ENCODE measurements at places on chromosomes 6 and 20.

DNA sequence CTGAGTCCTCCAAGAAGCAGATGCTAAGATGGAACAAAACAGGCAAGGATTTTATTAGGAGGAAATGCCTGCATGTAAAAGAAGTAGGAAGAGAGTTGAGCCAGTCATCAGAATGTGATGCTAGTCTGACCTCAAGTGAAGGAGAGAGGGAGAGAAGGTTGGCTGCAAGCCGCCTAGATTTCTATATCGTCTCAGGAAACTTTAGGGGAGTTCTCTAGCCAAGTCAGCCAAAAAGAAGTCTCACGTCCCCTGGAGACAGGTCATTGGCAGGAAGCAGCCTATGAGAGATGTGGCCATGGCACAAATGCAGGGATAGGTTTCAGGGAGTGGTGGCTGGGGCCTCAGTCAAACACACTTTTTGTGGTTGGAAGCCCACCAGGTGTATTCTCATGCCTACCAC lies 378.0 kb downstream of the CD109 start:
- no peak for DNase-seq

GRCh38 chr6:52667572-52667971 lies 3.3 kb upstream of the TMEM14A start:
- no peak for DNase-seq

- DNase-seq, result no peak
Observed at GRCh38 chr6:122412001-122412400, 12.5 kb downstream of the HSF2 start.

GRCh38 chr6:56255349-56255748 lies 8.0 kb upstream of the COL21A1 start:
- no peak for DNase-seq

DNA sequence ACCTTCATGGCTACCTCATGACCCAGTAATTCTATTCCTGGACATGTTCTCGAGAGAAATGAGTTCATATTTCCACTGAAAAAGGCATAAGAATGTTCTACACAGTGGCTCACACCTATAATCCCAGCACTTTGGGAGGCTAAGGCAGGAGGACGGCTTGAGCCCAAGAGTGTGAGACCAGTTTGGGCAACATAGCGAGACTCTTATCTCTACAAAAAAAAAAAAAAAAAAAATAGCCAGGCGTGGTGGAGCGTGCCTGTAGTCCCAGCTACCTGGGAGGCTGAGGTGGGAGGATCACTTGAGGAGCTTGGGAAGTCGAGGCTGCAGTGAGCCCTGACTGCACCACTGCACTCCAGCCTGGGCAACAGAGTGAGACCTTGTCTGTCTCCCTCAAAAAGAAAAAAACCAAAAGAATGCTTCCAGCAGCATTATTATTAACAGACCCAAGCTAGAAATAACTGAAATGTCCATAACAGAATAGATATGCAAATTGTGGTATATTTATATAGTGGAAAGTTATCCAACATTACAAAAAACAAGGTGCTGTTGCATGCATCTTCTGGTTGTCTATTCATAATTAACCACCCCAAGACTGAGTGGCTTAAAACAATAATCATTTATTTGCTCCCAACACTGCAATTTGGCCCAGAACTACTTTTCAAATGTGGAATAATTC lies 9.4 kb upstream of the RAB44 start:
- no peak for DNase-seq

- no peak for DNase-seq
Observed at GRCh38 chr6:106460481-106460880, 100.0 kb downstream of the CRYBG1 start.

- no peak for DNase-seq
Observed at GRCh38 chr6:163702736-163703135, 288.2 kb downstream of the QKI start.

GRCh38 chr6:20996099-20996498 lies 461.8 kb downstream of the CDKAL1 start:
- DNase-seq, result no peak

GRCh38 chr20:61933951-61934715 lies 131.5 kb downstream of the TAF4 start:
- DNase-seq, result no peak

DNA sequence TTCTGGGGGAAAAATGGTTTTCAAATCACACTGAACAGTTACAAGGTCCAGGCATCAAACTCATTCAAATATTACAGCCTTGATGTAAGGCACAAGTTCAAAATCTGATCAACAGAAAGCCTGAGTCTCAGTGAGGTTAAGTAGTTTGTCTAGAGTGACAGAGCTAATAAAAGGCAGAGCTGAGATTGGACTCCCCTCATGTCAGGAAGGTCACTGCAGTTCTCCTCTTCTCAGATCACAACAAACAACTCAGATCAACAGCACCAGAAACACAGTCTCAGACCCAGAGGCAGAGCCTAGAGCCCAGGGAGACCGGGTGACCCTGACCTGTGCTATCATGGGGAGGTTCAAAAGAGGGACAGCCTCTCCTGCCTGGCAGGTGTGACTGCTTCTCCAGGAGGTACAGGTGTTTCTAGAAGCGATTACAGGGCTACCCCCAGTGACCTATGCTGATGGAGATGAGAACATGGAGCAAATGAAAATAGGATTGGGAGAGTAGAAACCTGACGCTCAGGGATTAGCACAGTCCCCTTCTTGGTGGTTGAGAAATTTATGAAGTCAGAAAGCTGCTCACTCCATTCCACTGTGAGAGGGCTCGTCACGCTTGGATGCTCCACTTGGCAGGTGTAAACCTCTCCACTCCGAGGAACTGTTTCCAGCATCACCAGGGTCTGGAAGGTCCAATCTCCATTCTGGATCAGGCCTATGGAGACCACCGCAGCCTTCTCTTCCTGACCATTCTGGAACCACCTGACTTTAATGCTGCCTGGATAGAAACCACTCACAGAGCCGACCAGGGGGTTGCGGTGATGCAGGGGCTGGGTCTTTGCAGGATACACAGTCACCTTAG lies 24.3 kb upstream of the HLA-DRB5 start:
- DNase-seq, result no peak

DNA sequence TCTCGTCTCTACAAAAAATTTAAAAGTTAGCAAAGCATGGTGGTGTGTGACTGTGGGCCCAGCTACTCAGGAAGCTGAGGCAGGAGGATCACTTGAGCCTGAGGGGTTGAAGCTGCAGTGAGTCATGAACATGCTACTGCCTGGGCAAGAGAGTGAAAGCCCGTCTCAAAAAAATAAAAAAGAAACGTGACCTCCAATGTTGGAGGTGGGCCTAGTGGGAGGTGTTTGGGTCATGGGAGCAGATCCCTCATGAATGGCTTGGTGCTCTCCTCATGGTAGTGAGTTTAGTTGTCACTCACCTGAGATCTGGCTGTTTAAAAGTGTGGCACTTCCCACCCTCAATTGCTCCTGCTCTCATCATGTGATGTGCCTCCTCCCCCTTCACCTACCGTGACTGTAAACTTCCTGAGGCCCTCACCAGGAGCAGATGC lies 24.3 kb downstream of the RBL1 start:
- no peak for DNase-seq

GRCh38 chr6:47524136-47524845 lies 46.7 kb downstream of the CD2AP start:
- no peak for DNase-seq

DNA sequence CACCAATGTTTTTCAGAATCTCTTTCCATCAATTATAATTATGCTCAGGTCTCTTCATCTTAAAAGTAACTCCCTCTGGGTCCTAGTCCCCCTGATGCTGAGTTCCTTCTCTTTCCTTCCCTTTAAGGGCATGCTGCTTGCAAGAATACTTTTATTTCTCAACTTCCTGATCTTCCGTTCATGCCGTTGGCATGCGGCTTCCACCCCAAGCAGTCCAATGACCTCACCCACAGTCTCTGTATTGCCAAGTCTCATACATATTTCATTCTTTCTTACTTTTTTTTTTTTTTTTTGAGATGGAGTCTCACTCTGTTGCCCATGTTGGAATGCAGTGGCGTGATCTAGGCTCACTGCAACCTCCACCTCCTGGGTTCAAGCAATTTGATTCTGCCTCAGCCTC lies 83.5 kb downstream of the NDUFAF5 start:
- DNase-seq, result no peak

DNA sequence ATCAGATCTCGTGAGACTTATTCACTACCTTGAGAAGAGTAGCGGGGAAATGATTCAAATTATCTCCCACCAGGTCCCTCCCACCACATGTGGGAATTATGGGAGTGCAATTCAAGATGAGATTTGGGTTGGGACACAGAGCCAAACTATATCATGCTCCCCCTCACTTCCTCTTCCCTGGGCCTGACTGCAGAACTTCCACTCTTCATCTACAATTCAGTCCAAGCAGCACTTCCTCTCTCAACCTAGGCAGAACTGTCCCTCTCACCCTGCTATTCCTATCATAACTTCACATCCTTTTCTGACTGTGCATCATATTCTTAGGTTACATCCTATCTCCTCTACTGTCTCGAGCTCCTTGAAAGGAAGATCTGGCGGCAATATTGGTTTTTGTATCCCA lies 184.0 kb upstream of the HDDC2 start:
- DNase-seq, result no peak

- no peak for DNase-seq
Observed at GRCh38 chr20:63317061-63317460, 24.1 kb downstream of the COL20A1 start.

- peak; percentile 49 for DNase-seq
Observed at GRCh38 chr20:9572670-9573069, 58.3 kb downstream of the LAMP5 start.

DNA sequence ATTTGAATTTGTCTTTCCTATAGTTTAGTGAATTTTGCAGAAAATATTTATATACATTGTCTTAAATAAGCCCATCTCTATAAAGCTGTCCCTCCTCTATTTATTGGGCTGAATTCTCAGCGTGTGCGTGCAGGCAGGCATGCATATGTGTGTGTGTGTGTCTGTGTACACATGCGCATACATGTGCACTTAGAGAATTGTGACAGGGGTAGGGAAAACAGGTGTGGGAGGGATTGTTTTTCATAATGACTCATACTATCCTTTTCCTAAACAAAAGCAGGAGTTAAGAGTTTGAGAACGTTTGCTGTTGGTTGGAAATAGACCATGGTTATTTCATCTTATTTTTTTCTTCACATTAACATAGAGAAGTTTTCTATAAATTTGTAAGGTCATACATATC lies 43.4 kb upstream of the FABP7 start:
- DNase-seq, result no peak

- DNase-seq, result no peak
Observed at GRCh38 chr20:16729080-16729479, 746 bp upstream of the SNRPB2 start.

GRCh38 chr6:149328083-149328482 lies 10.6 kb downstream of the TAB2 start:
- no peak for DNase-seq

Data from retina (tissue), 1 donor.